ENCODE measurements at places on chromosomes 2 and 18.

DNA sequence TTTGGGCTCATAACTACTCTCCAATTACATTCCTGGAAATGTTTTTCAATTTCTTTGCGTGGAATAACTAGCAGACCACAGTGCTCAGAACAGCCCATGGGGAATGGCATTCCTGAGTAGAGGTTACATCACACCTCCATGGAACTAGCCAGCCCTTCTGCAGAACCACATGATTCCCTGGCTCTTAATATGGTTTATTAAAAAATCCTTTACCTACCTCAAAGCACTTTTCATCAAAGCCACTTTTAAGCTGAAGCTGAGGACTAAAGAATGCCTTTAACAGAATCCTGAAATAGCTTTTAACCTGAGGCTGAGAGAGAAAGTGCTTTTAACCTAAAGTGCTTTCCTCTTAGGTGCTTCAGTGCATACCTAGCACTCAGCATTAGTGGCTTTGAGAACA is 376.3 kb downstream of the ARHGAP15 start:
- DNase-seq, result no peak

DNA sequence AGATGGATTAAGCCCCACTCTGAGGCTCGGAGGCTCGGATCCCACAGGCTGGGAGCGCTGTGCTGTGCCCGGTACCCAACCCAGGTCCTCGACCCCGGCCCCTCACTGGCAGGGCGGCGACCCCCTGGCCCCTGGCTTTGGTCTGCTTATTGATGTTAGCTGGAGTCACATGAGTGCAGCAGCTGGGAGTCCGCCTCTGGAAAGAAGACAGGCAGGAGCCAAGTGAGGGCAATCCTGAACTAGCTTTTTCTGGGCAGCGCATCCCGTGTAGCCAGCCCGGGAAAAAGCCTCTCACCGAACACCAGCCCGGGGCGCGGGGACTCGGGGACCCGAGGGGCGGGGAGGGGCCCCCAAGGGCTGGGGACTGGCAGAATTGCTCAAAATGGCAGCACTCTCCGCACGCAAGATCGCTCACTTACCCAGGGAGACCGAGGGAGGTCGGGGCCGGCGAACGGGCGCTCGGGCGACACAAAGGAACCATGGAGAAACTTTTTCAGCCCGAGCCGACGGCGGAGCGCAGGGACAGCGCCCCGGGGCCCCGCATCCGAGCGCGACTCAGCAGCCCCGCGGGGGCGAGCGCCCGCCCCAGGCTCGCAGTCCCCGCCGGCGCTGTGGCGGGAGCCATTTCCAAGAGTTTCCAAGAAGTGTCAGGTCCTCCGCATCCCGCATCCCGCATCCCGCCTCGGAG is 567 bp downstream of the TMEM200C start:
- DNase-seq, result no peak

DNA sequence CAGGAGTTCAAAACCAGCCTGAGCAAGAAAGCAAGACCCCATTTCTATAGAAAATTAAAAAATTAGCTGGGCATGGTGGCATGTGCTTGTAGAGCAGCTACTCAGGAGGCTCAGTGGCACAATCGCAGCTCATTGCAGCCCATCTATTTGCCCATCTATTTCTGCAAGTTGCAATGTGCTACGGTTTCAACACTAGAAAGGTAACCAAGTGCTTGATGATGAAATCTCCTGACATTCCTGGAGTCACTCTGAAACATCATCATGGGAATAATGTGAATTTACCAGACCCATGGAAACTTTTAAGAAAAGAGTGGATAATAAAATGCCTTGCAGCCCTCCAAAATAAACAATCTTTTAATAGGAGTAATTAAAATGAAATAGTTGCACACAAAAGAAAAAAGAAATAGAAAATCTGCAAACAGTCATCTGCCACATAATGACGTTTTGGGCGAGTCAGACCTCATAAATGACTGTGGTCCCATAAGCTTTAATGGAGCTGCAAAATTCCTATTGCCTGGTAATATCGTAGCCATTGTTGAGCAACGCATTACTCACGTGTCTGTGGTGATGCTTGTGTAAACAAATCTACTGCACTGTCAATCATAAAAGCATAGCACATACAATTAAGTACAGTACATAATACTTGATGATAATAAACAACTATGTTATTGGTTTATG is 46.6 kb upstream of the AMMECR1L start:
- DNase-seq, result no peak

- no peak for DNase-seq
These were observed 816.8 kb downstream of the TRIB2 start for GRCh38 chr2:13533524-13533922.

GRCh38 chr2:233202531-233202944 is 48.9 kb upstream of the ATG16L1 start:
- DNase-seq, result no peak

DNA sequence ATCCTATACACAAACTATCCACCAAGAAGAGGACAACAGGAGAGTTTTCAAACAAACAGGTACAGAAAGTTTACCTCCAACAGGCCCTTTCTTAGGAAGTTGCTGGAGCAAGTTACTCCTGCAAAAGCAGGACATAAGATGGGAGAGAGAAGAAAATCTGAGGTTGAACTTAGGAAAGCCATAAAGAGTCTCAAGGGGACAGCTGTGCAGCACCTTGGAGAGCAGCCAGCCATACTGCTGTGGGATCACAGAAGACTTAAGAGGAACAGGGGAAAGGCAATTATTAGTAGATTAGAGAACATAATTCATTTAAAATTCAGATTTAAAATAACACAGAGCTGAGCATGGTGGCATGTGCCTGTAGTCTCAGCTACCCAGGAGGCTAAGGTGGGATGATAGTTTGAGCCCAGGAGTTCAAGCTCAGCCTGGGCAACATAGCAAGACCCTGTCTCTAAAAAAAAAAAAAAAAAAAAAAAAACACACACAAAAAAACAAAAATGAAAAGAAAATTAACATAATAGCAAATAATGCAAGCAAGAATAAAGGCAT is 148.1 kb upstream of the SIX3 start:
- no peak for DNase-seq

GRCh38 chr2:120036145-120036544 is 23.3 kb downstream of the EPB41L5 start:
- DNase-seq, result no peak

DNA sequence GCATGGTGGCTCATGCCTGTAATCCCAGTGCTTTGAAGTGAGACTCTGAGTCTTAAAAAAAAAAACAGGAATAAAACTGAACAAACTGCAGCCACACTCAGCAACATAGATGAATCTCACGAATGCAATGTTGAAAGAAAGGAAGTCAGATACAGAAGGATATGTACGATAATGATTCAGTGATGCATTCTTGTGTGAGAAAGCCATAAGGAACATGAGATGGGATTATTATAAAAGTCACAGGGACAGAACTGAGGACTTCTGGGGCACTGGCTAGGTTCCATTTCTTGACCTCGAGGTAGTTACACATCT is 56.9 kb upstream of the SMAD2 start:
- DNase-seq, result no peak

DNA sequence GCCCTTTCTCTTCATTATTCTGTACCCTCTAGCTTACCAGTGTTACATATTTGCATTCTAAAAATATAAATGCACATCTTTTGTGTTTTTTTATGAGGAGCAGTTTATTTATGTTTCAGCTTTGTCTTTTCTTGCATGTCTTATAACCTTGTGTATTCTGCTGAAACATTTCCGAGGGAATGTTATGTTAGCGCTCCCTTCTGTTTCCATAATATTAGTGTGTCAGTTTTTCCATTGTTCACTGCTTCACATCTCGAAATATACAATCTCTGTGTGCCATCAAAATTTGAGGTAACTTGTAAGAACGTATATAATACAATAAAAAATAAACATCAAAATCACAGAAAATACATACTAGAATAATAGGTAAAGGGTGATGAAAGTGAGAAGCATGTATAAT is 153.3 kb downstream of the PKP4 start:
- DNase-seq, result no peak

- DNase-seq, result no peak
These were observed 694 bp downstream of the UNC50 start for GRCh38 chr2:98608962-98609604.

GRCh38 chr2:206784559-206785353 is 19.4 kb downstream of the FASTKD2 start:
- no peak for DNase-seq

GRCh38 chr18:961644-962355 is 57.1 kb downstream of the ADCYAP1 start:
- no peak for DNase-seq

GRCh38 chr2:112985090-112985489 is 7.3 kb downstream of the IL36G start:
- DNase-seq, result no peak

DNA sequence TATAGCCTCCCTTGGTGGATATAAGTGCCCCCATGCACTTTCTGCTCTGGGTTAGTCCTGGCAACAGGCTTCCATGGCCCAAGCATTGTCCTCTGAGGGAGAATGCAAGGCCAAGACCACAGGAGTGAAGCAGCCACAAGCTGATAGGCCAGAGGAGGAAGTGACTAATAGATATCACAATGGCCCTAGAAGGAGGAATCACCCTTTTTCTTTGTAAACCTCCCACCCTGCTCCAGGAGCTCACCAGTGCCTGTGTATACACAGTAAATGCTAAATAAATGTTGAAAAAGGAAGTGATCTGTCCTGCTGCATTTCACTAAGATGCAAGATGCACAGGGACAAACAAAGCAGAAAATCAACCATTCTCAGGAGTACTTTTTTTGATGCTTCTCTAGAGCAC is 49.7 kb upstream of the ABCA12 start:
- no peak for DNase-seq

DNA sequence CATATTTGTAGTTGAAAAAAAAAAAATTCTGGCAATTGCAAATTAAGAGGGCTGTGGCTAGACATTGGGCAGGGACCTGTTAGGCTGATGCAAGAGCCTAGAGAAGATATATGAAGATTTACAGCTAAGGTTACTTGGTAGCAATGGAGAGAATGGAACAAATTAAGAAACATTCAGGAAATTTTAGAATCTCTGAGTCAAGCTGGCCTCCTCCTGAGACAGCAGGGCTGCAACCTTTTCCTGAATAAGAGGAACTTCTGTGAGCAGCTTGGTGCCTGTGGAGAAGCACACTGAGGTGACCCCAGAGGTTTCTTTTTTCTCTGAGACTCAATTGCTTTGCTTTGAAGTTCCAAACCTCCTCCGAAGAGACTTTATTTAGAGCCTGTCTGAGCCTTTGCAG is 118.6 kb upstream of the LRATD1 start:
- DNase-seq, result no peak

GRCh38 chr2:68371581-68371980 is 6.5 kb downstream of the PLEK start:
- no peak for DNase-seq

DNA sequence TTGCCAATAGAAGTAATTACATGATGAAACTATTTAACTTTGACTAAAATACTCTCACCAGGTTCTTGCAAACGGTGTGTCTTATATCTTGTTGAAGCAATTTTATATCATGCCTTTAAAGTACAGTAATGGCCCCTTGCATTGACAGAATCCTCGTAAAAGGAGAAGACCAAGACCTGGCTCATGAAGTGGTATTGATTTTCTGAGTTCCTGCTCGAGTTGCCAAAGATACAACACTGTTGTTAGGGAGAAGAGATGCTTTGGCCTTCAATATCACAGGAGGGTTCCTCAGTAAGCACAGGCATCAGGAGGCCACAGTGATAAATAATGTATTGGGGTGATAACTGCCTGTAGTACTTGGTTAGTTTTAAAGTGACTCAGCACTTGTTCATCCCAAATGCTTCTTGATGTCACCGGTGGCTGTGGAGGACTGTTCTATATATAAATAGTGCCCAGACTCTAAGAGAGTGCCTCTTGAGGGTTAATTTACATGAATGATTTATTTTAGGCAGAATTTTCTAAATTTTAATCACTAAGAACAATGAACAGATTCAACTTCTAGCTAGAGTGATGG is 571.7 kb upstream of the FANCL start:
- DNase-seq, result no peak

DNA sequence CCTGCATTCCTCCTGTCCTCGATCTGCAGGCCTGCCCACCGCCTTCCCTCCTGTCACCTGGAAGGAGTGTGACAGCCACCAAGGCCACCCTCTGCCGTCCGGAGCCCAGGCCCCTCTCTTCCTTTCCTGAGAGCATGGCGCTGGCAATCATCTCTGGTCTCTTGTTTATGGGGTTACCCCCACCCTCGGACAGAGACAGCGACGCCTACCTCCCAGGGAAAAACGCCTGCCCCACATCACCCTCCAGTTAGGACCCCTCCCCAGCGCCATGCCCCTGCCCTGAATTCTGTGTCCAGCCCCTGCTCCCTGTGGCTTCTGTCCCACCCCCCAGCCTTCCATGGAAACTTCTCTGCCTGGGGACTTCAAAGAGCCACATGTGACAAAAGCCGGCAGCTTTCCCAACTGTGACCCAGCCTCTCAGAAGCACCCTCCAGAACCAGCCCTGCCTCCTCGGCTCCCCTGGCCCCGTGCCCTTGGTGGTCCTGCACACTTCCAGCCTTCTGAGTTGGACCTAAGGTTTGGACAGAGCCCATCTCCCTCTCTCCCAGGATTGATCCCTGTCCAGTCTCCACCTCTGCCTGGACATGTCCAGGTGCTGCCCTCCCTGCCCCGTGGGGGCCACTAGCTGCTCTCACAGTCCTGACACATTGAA is 145.0 kb upstream of the HDAC4 start:
- DNase-seq, result no peak

DNA sequence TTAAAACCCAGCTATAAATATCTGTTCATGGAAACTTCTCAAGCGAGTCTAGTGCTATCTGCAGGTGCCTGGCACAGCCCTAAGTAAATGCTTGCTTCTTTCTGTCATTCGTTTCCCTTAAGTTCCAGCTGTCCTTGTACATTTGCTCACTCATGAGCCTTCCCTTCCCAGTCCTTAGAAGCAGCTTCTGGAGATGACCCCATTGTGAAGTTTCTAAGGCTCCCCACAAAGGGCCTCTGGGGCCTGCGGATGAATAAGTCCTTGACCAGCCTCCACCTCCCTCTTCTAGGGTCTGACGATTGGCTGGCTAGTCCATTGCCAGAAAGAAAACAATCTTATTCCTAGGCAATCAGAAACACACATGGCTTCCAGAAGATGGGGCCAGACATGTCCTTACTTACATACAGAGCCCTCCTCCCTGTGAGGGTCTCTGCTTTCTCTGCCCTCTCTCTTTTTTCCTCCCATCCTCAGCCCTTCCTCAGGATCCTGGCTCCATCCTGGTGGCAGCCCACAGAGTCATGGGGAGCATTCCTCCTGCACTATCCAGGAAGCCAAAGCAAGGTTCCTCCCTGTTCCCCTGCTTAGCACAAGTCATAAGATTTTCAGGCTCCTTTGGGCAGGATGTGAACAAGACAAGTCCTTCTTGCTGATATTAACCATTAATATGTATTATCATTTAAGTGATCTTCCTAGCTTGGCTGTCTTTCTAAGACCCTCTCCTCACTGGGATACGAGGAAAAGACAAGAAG is 87.3 kb downstream of the TNFRSF11A start:
- DNase-seq, result no peak

- DNase-seq, result no peak
These were observed 91.4 kb upstream of the OTOS start for GRCh38 chr2:240231838-240232244.

- no peak for DNase-seq
These were observed 149.5 kb upstream of the TMEM200C start for GRCh38 chr18:6044773-6045172.

DNA sequence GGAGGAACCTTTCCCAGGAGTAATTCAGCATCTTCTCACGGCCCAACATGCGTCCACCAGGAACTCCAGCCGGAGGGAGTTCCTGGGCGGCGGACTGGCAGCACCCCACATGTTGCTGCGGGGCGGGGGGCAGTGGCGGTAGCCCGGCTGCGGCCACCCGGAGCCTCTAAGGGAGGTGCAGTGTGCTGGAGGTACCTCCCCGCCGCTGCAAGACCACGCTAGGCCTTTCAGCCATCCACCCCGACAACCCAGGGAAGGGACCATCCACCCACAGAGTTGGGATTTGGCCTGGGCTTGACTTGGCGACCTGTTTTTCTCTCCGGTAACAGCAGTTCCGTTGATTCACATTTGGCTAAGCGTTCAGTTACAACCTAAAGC is 625 bp downstream of the LYPD6 start:
- no peak for DNase-seq

Data from caudate nucleus (tissue), 63 donors.